Peyer's patch (tissue), 4 donors: ENCODE measurements at places on chromosomes 7 and 10. TPM values are rescaled to one million over a fixed set of nuclear protein-coding genes. Genes with fewer than 3 reads are reported as not detected.

UTF1 gene
- total RNA-seq: not detected

ASB10 gene
- total RNA-seq: not detected

ZCWPW1 gene
- total RNA-seq: 1.8 TPM

CAMK1D gene
- 23.9 TPM for total RNA-seq

SPDYE16 gene
- not detected for total RNA-seq

TMEM130 gene
- total RNA-seq: not detected
